Posterior cingulate gyrus (tissue), 11 donors: ENCODE measurements at places on chromosomes 3 and 15.

GRCh38 chr15:34953851-34954250, 15.7 kb downstream of the AQR start:
- DNase-seq, result no peak

DNA sequence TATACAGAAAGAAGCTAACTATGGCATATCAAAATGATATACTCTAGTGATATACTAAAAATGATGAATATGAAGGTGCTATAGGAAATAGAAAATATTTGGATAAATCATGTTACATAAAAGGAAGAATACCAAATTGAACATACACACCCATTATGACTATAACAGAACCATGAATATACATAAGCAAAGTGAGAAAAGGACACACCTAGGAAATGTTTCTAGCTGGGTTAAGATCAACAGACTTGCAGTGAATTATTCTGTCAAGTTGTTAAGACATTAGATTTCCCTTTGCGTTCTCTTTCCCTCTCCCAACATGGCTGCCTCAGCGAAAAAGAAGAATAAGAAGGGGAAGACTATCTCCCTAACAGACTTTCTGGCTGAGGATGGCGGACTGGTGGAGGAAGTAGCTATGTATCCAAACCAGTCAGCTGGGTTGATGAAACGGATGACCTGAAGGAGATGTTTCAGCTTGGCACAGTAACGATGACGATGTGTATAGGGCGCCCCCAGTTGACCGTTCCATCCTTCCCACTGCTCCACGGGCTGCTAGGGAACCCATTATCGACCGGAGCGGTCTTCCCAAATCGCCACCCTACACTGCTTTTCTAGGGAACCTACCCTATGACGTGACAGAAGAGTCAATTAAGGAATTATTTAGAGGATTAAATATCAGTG, 20.2 kb upstream of the PARP14 start:
- no peak for DNase-seq

DNA sequence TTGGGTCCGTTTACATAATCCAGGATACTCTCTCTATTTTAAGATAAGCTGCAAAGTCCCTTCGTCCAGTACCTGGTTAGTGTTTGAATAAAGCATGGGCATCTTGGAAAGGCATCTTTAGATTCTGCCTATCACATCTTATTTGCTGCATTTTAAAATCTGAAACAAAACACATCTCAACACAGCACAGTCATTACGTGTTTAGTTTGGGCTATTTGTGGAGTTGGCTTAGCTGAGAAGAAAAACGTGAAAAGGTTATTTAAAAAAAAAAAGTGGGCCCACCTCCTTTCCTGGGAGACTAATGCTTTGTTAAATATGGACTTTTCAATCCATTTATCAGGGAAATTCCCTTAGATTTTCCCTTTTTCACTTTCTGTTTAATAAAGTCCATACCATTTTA, 174.5 kb upstream of the WNT5A start:
- no peak for DNase-seq

DNA sequence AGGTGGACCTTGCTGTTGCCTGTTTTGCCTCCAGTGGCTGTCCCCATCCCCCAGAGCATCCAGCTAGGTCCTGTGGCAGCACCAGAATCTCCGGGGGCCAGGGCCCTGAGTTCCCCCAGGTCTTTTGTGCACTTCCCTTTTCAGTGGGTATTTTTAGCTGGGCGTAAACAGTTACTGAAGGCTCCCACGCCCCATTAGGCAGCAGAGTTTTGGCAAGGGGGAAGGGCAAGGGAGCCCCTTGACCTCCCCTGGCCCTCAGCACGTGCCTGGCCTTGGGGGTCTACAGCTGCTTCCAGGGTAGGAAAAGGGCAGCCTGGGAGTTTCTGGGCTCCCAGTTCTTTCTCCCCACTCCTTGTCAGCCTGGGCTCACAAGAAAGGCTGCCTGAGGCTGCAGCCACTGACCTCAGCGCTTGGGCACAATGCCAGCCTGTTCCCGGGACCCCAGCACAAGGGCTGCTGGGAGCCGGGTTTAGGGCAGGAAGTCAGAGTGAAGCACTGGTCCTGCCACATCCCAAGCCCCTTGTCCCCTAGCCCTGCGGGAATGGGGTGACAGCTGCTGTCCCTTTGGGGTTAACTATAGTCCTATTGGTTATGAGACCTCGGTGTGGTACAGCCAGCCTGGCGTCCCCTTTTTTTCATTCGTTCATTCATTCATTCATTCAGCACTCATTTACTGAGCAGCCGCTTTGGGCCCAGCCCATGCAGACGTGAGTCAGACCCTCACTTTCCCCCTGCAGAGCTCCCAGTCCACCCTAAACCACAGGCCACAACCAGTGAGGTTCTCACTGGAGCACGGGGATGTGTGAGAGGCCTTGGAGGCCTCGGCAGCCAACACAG, 8.4 kb downstream of the CSK start:
- DNase-seq, result peak; percentile 96

DNA sequence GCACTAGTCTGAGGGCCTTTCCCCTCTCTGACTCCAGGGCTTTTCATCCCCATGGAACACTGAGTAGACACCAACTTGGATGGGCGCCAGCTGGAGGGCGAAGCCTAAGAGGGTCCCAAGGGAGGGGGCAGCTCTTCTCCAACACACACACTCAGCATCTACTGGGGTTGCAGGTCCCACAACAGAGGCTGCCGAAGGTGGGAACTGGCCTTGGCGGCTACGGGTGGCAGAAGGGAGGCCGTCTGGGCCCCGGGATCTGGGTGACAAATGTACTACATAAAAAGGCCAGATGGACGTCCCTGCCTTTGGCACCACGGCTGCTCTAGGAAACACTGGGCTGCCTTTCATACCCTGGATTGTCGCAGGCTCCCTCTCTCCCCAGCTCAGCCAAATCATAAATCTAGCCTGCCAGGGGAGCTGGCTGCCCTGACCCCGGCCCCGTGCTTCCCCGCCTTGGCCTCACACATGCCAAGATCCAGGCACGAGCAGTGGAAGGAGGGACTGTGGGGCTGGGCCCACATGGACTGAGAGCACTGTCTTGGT, 31.5 kb downstream of the SEMA5B start:
- no peak for DNase-seq

DNA sequence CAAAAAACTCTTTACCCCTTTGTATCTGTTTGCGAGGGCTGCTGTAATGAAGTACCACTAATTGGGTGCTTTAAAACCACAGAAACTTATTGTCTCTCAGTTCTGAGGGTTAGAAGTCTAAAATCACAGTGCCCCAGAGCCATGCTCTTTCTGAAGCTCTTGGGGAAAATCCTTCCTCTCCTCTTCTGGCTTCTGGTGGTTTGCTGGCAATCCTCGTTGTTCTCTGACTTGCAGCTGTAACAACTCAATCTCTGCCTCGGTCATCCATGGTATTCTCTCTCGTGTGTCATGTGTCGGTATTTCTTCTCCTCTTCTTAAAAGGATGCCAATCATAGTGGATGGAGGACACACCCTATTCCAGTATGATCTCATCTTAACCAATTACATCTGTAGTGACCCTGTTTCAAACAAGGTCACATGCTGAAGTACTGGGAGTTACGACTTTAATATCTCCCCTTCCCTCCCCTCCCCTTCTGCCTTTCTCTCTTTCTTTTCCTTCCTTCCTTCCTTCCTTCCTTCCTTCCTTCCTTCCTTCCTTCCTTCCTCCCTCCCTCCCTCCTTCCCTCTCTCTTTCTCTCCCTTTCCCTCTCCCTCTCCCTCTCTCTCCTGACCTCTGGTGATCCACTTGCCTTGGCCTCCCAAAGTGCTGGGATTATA, 6.5 kb upstream of the ARL8B start:
- DNase-seq, result no peak

GRCh38 chr3:163521261-163521660, 1557.0 kb downstream of the SI start:
- DNase-seq, result no peak

- peak; percentile 91 for DNase-seq
Observed at GRCh38 chr3:169764882-169765612, at the start of gene TERC. Gene TERC (minus strand): TSS chr3:169765060.

DNA sequence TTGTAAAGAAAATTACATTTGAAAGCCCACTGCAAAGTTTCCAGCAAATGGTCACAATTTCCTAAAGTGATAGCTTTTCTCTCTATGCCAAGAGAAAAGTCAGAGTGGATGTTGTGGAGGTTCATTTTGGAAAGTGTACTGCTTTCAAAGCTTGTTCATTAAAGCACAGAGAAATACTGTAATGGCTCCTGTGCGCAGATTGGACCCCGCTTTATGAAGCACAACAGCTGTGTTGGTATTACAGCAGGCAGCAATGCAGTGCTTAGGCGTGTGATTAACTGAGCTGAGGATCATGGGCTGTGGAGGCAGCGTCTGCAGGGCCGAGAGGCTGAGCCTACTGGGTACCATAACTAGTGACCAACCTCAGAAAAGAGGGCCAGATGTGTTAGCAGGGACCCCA, 478.4 kb upstream of the CFAP20DC start:
- no peak for DNase-seq

DNA sequence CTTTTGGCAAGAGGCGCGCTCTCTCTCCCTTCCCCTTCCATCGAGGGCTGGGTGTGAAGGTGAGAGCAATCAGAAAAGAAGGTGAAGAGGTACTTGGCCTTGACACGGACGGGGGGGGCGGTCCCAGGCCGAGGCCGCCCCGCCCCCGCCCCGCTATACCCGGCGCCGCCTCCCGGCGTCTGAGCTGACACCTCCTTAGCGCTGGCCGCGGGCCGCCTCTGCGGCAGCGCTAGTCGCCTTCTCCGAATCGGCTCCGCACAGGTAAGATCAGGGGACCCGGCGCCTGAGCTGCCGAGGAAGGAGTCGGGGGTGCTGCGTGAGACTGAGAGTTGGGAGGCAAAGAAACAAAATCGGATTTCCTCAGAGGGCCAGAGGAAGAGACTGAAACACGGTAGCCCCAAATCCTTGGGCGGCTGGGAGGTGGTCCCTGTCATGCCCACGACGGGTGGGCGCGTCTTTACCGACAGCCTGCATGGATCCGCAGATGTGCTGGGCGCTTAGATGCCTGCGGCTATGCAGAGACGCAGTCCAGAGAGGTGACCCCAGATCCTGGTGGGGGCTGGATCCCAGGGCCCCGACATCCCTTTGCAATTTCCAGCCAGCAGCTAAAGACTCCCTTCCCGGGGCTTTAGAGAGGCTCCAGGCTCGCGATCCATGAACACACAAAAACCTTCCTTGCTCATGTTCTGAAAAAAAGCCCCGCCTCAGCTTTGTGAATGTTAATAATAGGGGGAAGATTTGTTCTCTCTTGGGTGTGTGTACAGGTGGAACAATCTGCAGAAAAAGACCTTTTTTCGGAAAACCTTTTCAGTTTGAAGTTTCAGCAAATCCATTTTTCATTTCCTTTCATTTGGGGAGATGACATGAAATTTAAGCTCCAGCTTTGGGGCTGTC, at the start of gene ENTPD3:
ENTPD3 (plus strand) TSS at position 184 of the 894 bp plus-strand sequence. CDS start 874 bp downstream, outside the sequence.
- peak; percentile 91 for DNase-seq
